Right atrium auricular region (tissue), 2 donors: ENCODE measurements at places on chromosomes 1 and 21. TPM values are rescaled to one million over a fixed set of nuclear protein-coding genes. Genes with fewer than 3 reads are reported as not detected.

- DNase-seq: peak; percentile 94
Measured at GRCh38 chr1:150979092-150980056, 2.7 kb upstream of the ANXA9 start.

DNA sequence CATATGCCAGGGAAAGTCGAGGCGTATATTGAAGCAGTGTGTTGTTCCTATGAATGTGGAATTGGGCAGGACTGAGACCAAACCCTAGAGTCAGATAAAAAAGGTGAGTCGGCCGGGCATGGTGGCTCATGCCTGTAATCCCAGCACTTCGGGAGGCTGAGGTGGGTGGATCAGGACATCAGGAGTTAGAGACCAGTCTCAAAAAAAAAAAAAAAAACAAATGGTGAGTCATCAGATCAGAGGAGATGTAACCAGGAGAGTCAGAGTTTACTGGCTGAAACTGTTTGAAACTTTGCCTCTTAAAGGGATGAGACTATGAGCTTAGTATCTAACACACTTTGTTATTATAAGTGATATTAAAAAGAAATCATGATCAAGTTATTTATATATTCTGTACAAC is 26.4 kb upstream of the SYCP1 start:
- DNase-seq: no peak

The SMG5 gene
- total RNA-seq: 72.8 TPM

The RBP7 gene
- 31.4 TPM for total RNA-seq

The F11R gene
- total RNA-seq: 26.2 TPM

GRCh38 chr1:8348777-8349472 is 31.0 kb downstream of the SLC45A1 start:
- no peak for DNase-seq

- no peak for DNase-seq
Measured at GRCh38 chr1:216528816-216529215, 105.6 kb upstream of the USH2A start.
